Inflammatory macrophage (primary cell): ENCODE measurements at places on chromosomes 11 and 22.
A peak's percentile ranks its signal among the peaks of the same experiment; 100 is the strongest.

- DNase-seq = no peak
Measured at GRCh38 chr11:44904261-44905020, 46.2 kb downstream of the TP53I11 start.

GRCh38 chr11:11780858-11781257 lies 60.9 kb upstream of the USP47 start:
- DNase-seq = no peak

DNA sequence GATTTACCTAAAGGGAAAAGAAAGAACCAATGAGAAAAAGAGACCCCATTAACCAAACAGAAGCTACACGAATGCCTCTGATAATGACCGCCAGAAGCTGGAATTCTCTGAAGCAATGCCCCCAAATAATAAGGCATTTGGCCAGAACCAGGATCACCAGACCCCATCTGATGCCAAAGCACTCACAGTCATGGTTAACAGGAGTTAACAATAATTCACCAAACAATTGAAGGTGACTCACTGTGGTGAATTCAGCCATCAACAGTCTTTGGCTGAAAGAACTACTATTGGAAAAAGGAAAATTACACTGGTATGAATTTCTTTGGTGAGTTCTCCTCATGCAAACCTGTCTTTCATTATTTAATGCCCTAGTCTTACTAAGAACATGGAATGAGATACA lies 21.9 kb upstream of the NFRKB start:
- DNase-seq = no peak

- DNase-seq = no peak
Measured at GRCh38 chr11:11659567-11660362, 38.0 kb upstream of the GALNT18 start.

- DNase-seq = peak; percentile 68
Measured at GRCh38 chr11:76637491-76638269, 32.9 kb downstream of the LRRC32 start.

DNA sequence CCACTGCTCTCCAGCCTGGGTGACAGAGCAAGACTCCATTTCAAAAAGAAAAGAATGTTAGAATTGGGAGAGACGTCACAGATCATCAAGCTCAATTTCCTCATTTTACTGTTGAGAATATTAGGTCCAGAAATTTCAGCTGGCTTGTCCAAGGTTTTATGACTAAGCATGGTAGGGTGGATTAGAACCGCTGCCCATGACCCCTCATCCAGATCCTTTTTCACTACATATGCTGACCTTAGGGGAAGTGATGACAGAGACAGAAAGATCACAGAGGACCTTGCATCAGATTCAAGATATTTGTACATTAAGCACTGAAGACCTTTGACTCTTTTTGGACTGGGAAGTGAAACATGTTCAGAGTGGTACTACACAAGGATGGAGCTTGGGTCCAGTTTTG lies 134.5 kb downstream of the ADAMTS15 start:
- peak; percentile 40 for DNase-seq

GRCh38 chr22:25478528-25478927 lies 85.9 kb upstream of the GRK3 start:
- DNase-seq = no peak

- peak; percentile 94 for DNase-seq
Measured at GRCh38 chr11:76629116-76629852, 41.3 kb downstream of the LRRC32 start.

GRCh38 chr11:26916805-26917204 lies 77.1 kb upstream of the FIBIN start:
- no peak for DNase-seq

- peak; percentile 42 for DNase-seq
Measured at GRCh38 chr22:43955883-43956782, 891 bp downstream of the SAMM50 start.

GRCh38 chr11:20658135-20658534 lies 11.3 kb upstream of the NELL1 start:
- no peak for DNase-seq

DNA sequence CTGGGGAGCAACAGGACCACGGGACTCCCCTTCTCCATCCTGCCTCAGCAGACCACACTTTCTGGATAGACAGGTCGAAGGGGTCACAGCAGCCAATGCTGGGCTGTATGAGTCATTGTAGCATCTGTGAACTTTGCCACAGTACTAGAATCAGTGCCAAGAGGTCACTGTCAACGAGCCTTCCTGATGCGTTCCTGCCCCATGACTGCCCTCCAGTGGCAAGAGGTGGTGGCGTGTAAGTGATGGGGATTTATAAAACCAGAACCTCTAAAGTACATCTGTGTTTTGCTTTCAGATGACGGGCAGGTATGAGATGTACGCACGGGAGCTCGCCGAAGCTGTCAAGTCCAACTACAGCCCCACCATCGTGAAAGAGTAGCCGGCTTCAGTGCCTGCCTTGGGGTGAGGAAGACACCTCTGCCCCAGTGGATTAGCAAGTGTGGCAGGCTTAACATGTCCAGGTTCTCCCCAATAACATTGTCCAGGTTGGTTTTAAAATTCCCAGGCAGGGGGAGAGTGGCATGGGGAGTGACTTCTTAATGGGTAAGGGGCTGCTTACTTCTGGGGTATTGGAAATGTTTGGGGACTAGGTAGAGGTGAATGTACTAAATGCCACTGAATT lies 29.4 kb downstream of the GUCD1 start:
- peak; percentile 89 for DNase-seq

- no peak for DNase-seq
Measured at GRCh38 chr11:85725510-85726258, 39.7 kb upstream of the CCDC89 start.

- DNase-seq = no peak
Measured at GRCh38 chr11:19816817-19817216, 104.2 kb downstream of the NAV2 start.
